SK-N-SH (cell line): ENCODE measurements at places on chromosomes 3 and 15. TPM values are rescaled to one million over a fixed set of nuclear protein-coding genes. Genes with fewer than 3 reads are reported as not detected.
A peak's percentile ranks its signal among the peaks of the same experiment; 100 is the strongest.

DNA sequence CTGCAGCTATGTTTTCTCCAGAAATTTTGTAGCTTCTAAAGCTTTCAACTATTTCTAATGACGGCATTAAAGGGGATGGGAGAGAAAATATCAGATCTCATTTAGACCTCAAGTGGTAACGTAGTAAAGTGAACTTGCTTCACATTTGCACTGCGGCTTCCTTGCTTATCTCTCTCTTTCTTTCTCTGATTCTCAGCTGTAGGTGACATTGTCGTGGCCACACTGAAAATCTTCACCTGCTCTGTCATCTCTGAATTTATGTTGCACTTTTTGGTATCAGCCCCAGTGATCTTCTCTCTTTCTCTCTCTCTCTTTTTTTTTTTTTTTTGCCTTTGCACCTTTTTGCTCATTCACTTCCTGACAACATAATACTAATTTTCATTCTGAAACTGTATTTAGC, 254.1 kb upstream of the SATB1 start:
- DNase-seq = no peak

DNA sequence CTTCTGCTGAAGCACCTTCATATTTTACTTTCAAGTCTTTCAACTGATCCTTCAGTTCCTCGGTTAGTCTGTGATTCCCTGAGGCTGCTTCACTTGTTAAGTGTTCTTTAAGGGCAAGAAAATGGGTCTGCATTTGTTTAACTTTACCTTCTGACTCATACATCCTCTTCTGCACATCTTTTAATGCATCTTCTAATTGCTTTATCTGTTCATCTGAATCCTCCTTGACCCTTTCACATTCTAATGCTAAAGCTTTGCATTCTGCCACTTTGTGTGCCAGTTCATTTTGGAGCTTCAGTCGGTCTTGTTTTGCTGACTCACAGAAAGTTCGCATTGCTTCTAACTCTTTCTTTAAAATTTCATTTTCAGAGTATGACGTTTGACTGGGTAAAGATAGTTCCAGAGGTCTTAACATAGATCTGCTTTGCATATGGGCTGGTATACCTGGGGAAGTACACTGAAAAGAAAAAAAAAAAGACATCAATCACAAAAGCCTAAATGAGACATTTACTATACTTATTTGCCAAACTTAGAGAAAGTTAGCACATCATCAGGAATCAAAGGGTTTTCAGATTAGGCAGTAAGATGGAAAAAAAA, 94.3 kb downstream of the UACA start:
- no peak for DNase-seq

GRCh38 chr15:63896336-63897115, 62.8 kb upstream of the HERC1 start:
- no peak for DNase-seq

GRCh38 chr3:26369133-26369532, 253.4 kb upstream of the LRRC3B start:
- no peak for DNase-seq

- no peak for DNase-seq
Measured at GRCh38 chr3:187063286-187064121, 75.8 kb downstream of the RPL39L start.

DNA sequence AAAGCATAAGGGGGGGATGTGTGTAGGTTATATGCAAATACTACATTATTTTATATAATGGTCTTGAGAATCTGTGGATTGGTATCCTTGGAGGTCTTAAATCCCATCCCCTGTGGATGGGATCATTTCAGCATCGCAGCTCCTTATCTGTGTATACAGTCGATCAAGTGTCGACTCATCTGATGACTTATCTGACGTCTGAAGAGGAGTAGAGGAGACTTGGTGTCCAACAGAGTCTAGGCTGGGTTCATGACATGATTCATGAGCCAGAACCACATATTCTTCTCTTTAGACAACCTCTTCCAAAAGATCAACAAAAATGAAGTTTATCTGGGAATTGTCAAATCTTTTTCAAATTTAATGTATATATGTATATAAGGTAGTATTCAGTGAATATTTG, 220.7 kb downstream of the NR2F2 start:
- DNase-seq = no peak

DNA sequence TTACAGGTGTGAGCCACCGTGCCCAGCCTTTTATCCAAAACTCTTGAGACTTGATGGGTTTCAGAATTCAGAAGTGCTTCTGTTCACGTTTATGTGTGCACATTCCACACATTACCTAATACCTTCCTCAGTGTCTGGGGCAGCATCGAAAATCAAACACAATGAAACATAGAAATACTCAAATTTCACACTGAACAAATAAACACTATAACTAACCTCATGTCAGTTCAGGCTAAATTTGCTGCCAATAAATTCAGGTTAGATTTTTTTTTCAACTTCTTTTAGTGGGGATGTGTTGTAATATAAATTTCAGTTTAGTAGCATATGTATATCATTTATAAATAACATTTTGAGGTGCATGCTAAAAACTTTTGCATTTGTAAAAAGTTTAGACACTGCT, 2.8 kb downstream of the EIF2AK4 start:
- no peak for DNase-seq

- DNase-seq = no peak
Measured at GRCh38 chr15:35142578-35142977, 57.5 kb upstream of the NANOGP8 start.

DNA sequence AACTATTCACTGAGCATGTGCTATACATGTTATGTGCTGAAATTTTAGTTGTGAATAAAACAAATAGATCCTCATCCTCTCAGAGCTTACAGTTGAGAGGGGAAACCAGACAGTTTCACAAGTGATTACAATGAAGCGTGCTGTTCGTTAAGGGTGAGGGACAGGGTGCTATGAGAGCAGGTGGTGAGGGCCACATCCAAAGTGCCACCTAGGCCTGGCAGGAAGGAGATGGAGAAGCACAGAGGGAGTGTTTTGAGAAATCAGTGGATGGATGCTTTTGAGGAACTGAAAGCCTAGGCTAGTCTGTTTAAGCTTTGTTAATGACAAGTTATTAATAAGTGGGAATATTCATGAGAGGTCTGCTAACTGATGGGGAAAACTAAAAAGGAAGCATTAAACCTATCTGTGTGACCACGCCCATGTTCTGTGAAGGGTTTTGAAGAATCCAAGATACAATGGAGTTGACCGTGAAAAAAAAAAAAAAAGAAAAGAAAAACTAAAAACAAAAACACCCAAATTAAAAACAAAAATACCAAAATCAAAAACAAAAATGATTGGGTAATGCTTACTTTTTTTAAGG, 7.3 kb downstream of the MCTP2 start:
- DNase-seq = no peak

DNA sequence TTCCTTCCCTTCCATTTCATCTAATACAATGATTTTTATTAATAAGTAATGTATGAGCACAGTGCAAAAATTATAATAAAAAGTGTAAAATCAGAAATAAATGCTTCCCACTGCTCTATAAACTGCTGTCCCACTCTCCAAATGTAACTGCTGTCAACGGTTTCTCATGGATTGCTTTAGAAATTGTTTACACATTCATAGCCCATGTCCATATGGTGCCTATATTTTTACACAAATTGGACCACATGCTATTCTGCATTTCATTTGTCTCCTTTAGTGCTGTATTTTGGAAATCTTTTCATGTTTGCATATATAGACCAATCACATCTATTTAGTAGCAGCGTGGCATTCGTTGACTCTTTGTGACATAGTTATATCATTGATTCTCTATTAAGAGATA, 164.7 kb upstream of the SLCO3A1 start:
- no peak for DNase-seq

- peak; percentile 44 for DNase-seq
Measured at GRCh38 chr15:84761607-84762131, 13.3 kb downstream of the ZNF592 start.

DNA sequence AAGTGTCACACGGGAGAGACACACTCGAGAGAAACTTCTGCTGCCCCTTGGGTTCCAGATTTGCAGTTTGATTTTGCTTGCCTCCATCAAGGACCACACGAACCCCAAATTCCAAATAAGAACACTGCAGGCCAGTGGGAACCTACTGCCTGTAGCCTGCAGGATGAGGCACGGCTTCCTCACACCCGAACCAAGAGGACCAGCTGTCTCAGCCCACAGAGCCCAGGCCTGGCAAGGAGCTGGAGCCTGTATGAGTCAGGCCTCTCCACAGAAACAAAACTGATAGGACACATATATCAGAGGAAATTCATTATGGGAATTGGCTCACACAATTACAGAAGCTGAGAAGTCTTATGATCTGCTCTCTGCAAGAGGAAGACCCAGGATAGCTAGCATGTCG, 188.1 kb upstream of the NSMCE3 start:
- DNase-seq = no peak

DNA sequence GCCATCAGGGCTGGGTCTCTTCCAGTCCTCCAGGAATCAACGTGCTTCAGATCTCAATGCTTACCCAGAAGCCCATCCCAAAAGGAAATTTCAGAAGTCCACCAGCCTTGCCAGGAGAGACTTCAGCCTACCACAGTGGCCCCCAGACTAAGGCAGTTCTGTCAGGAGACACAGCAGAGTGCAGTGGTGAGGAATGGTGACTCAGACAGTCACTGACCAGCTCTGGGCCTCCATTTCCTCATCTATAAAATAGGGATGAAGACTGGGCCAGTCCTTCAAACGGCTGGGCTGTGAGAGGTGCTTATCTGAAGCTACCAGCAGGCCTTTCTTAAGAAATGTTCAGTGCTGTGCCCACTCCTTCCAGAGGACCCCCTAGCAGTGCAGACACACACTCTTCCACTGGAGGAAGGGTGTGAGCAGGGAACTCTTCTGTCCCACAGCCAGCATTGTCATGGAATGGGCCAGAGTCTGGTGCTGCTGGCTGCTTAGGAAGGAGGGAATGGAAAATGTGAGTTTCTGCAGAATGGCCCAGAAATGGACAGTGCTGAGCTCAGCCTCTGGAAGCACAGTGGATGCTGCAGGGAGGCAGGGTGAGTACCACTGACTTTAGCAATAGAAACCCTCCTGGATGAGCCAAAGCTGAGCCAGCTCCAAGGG, 41.6 kb upstream of the DUSP7 start:
- DNase-seq = no peak

- DNase-seq = no peak
Measured at GRCh38 chr3:58434168-58434504, 504 bp upstream of the PDHB start.

GRCh38 chr3:5011555-5012256, 32.5 kb downstream of the BHLHE40 start:
- DNase-seq = no peak

- no peak for DNase-seq
Measured at GRCh38 chr3:152291649-152292066, 22.9 kb downstream of the MBNL1 start.

- peak; percentile 54 for DNase-seq
Measured at GRCh38 chr3:197567904-197568681, 12.3 kb upstream of the BDH1 start.

DNA sequence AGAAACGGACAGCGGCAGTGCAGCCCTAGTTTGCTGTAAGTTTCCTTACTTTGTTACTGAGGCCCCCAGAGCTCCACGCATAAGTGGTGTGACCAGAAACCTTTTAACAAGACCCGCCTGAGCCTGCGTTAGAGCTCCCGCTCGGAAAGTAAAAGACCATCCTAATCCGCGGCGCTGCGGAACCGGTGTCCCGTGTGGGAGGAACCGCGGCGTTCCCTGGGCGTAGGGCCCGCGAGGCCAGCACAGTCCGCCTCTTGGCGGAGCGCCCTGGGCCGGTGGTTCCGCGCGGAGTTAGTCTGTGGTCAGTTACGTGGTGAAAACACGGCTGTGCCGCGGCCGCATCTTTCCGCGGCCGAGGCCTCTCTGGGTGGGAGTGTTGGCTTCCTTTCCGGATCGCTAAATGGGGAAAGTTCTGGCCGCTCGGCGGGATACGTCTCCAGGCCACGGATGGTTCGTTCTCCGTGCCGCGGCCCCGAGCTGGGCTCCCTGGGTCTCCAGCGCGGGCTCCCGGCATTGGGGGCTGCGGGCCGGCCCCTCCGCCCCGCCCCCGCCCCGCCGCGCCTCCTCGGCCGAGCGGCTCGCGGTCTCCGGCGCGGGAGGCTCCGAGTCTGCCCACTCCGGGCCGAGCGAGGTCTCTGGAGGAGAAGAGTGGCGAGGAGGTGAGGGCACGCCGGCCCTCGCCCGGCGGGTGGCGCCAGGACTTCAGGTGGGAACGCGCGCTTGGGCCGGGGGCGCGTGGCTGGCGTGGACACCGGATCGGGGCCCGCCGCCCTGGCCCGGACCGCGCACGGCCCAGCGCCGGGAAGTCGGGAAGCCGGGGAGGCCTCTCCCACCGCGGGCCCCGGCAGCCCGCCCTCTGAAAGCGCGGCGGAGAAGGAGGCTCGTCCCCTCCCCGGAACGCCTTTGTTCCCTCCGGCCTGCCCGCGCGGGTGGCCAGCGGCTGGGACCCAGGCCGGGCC, 754 bp downstream of the B3GNT5 start:
- DNase-seq = peak; percentile 84

GRCh38 chr15:101320501-101321052, 25.5 kb upstream of the SNRPA1 start:
- DNase-seq = no peak

DNA sequence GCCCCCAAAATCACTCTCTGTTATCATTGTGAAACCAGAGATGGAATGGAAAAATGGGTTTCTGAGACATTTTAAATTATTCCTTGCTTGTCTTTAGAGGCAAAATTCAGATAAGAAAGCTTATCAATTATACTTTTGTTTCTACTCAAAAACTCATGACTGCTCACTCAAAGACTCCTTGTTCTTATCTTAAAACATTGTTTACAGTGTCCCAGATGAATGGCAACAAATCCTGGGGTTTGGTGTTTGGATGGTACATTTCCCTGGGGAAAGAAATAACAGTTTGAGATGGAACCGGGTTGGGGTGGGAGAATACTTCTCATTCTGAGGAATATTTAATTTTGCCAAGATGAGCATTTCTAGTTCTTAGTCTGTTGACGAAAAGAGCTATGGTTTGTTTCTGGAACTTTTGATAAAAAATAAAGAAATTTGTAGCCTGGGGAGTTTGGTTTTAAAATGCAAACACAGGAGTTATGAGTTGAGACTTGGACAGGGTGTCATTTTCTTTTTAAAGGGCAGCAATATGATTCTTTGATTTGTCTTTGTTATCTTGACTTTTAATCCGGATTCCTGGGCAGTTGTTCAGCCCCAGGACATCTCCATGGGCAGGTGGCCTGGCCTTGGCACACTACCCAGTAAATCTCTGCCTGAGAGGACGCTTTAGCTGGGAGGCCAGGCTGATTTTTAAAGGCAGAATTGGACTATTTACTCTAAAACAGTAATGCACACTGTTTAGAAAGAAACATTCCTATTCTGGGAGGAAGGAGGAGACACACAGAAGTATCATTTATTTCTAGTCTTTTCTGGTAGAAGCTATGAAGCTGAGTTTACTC, 32.4 kb downstream of the BTD start:
- DNase-seq = peak; percentile 26

Gene PLS1
- 2.9 and 3.2 TPM in 2 replicates for polyA plus RNA-seq

Gene CCDC39
- polyA plus RNA-seq = not detected in 2 replicates

Gene P2RY1
- polyA plus RNA-seq = not detected in 2 replicates

Gene FAM227B
- polyA plus RNA-seq = 4.4 and 5.8 TPM in 2 replicates

Gene CNTN3
- 2.8 and 3.3 TPM in 2 replicates for polyA plus RNA-seq

Gene LIPC
- not detected in 2 replicates for polyA plus RNA-seq

Gene ALG1L2
- polyA plus RNA-seq = not detected in 2 replicates

Gene TMCO5A
- not detected in 2 replicates for polyA plus RNA-seq

Gene RBPMS2
- 2.6 and 6.5 TPM in 2 replicates for polyA plus RNA-seq

Gene FEZF2
- not detected in 2 replicates for polyA plus RNA-seq

Gene CHRM5
- polyA plus RNA-seq = 0.03 TPM in 1 of 2 replicates, not detected in the other

Gene LMOD3
- polyA plus RNA-seq = not detected in 2 replicates

Gene PLA1A
- 0.08 TPM in 1 of 2 replicates, not detected in the other for polyA plus RNA-seq
